Stimulated activated CD8-positive, alpha-beta memory T cell treated with anti-CD3 and anti-CD28 coated beads, Interleukin-4, amount 100 ng/mL, for 1 hour (primary cell): ENCODE measurements at places on chromosomes 4 and X.

- DNase-seq: no peak
Observed at GRCh38 chr4:64538219-64538618, 129.0 kb upstream of the TECRL start.

- no peak for DNase-seq
Observed at GRCh38 chr4:186216465-186217024, 10.8 kb upstream of the KLKB1 start.

GRCh38 chr4:136800248-136800647 lies 732.0 kb downstream of the PCDH18 start:
- DNase-seq: no peak

DNA sequence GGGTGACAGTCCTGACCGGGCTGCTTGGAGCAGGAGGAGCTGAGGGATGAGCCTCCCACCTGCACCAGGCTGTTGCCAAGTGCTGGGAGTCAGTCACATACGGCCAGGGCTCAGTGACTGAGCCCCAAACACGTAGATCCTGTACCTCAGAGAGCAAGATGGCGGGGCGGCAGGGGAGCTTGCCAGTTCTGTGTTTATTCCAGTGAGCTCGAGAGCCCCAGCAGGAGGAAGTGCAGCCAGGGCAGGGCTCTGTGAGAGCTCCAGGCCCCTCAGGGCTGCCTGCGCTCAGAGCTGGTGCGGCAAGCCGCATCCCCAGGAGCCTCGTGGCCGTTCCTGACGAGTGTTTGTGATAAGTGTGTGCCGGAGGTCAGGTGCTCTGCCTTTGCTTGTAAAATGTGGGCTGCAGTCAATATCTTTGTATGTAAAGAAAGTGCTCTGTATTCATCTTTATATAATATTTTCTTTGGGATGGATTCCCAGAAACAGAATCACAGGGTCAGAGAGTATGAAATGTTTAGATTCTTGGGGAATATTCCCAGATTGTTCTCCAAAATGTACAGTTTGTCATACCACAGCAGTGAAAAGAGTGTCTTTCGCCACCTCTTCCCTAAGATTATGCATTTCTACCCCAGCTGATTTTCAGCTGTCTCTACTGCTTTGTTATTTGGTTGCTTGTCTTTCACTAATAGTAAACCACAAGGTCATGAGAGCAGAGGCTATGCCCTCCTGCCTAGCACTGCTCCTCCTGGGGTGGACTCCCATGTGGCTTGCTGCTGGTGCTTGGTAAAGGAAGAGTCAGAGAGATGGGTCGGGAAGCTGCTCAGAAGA lies 50.3 kb downstream of the NELFA start:
- no peak for DNase-seq

- DNase-seq: no peak
Observed at GRCh38 chrX:10110984-10111363, 45.8 kb upstream of the CLCN4 start.

DNA sequence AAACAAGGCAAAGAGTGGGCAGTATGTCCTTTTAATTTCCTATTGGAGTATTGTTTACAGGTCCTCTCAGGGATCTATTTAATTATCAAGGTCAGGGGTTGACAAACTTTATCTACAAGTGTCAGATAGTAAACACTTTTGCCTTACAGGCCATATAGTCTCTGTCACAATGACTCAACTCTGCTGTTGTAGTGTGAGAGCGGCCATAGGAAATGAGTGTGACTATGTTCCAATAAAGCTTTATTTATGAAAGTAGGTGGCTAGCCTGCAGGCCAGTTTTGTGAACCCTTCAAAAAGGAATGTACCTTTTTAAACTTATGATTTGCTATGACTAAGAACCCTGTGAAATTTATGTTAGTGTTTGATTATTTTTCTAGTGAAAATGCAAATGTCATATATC lies 156.1 kb downstream of the GPAT3 start:
- no peak for DNase-seq

DNA sequence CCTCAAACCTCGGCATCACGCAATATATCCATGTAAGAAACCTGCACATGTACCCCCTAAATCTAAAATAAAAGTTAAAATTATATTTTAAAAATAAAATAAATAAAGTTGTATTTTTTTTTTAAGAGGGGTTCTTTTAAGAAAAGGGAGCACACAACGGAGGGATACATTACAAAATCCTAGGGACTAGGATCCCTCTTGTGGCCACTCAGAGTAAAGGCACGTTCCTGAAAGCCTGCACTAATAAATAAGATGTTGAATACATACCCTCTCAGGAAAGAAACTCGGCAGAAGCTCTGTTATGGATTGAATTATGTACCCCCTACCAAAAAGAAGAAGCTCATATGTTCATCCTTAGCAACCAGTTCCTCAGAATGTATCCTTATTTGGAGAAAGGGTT lies 50.9 kb upstream of the PRDX4 start:
- no peak for DNase-seq

DNA sequence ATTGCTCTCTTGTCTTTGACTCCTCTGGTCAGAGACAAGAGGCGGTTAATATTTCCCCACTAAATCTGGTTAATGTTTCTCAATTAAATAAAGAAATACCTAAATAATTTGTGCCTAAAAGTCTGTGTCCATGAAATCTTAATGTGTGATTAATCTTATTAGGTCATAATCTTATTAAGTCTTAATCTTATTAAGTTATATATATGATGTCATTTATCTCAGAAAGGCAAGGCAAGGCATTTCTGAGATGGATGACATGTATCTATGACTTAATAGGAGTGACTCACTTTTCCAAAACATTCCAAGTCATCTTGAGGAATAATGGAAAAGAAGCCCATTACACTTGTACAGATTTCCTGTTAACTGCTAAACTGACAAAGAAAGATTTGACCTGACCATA lies 74.7 kb downstream of the TRAM1L1 start:
- no peak for DNase-seq

GRCh38 chrX:41148553-41148952 lies 63.3 kb downstream of the USP9X start:
- no peak for DNase-seq

DNA sequence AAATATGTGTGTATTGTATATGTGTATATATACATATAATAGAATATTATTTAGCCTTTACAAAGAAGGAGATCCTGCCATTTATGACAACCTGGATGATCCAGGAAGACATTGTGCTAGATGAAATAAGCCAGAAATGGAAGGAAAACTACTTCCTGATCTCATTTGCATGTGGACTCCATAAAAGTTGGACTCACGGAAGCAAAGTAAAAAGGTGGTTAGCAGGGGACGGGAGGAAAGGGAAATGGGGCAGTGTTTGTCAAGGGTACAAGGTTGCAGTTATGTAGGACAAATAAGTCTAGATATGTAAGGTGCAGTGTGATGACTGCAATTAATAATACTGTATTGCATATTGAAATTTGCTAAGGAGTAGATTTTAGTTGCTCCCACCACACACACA lies 331.1 kb upstream of the FSTL5 start:
- DNase-seq: no peak

GRCh38 chrX:38868941-38869401 lies 67.7 kb downstream of the MID1IP1 start:
- DNase-seq: no peak

DNA sequence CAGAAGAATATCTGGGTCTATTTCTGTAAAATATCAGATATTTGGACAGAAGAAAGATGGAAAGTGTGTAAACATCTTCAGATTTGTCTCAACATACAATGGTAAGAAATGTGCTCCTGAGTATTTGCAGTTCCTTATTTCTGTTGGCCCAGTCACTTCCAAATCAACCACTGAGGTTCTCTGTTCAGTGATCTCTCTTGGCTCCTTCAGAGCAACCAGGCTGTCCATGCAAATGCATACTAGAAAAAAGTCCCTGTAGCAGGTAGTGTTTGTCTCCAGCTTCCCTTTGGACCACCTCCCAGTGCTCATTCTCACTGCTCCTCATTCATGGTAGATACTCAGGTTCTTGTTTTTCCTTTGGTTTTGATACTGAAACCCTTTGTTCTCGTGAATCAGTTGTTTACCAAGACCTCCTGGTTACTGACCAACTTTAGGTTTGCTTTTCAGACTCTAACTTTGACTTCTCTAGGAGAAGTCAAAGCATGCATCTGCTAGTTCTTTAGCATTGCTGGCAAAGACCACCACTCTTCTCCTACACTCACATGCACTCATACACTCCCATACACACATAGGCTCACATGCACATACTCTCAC lies 28.8 kb downstream of the ASIC5 start:
- no peak for DNase-seq

GRCh38 chrX:8823698-8824097 lies 22.5 kb upstream of the FAM9A start:
- no peak for DNase-seq

GRCh38 chr4:188779581-188779980 lies 640.3 kb downstream of the TRIML1 start:
- DNase-seq: no peak

DNA sequence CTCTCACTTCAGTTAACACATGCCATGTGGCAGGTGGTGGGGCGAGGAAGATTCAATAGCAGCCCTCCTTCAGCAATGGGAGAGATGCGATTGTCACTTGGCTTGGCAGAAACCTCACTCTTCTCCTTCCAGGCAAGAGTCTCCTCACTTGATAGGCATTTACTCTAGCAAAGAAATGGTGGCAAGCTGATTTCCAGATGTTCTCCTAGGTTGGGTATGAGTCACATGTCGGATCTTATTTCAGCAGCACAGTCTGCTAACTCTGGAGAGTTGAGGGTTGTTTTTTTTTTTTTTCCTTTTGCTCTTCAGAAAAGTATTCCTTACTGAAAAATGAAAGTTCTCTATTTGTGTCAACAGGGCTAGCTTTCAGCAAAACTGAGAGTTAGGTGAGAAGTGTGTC lies 119.5 kb upstream of the CHRDL1 start:
- DNase-seq: no peak

DNA sequence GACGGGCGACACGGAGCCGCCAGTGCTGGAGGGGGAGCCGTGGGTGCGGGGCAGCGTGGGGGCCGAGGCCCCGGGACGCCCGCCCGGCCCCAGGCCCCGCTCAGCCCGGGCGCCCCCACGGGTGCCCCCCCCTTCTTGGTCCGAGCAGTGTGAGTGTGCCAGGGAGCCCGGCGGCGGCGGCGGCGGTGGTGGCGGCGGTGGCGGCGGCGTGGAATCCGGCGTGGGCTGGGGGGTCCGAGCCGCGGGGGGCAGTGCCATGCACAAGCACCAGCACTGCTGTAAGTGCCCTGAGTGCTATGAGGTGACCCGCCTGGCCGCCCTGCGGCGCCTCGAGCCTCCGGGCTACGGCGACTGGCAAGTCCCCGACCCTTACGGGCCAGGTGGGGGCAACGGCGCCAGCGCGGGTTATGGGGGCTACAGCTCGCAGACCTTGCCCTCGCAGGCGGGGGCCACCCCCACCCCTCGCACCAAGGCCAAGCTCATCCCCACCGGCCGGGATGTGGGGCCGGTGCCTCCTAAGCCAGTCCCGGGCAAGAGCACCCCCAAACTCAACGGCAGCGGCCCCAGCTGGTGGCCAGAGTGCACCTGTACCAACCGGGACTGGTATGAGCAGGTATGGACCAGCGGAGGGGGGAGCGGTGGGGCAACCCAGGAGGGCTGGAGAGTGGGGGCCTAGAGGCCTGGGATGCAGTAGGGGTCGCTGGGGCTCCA lies 466 bp downstream of the DLG3 start:
- no peak for DNase-seq

DNA sequence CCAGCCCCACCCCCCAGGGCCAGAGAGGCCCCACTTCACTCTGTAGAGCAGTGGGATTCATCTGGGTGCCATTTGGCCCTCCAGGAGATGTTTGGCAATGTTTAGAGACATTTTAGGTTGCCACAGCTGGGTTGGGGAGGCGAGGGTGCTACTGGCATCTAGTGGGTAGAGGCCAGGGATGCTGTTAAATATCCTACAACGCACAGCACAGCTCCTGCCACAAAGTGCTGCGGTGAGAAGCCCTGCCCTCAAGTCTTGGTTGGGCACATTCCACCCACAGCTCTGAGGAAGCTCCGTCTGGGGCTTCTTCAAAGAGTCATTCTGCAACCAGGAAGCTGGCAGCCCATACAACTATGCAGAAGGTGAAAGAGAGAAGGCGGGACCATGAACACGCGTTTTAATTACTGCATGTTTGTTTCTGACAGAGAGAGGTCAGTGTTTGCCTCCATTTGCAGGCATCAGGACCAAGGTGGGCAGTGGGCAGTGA lies 48.1 kb upstream of the FAM9C start:
- DNase-seq: no peak

- no peak for DNase-seq
Observed at GRCh38 chr4:156536661-156537060, 434.9 kb downstream of the PDGFC start.

- DNase-seq: no peak
Observed at GRCh38 chrX:7218321-7219152, 70.6 kb upstream of the PUDP start.

GRCh38 chr4:189979196-189980047 lies 38.8 kb downstream of the FRG1 start:
- no peak for DNase-seq
